ENCODE measurements at places on chromosomes 1 and 21.

GRCh38 chr21:37547615-37548200 is 181.1 kb downstream of the DYRK1A start:
- DNase-seq, result no peak

- DNase-seq, result no peak
Measured at GRCh38 chr1:23578311-23578996, 19.2 kb upstream of the ID3 start.

DNA sequence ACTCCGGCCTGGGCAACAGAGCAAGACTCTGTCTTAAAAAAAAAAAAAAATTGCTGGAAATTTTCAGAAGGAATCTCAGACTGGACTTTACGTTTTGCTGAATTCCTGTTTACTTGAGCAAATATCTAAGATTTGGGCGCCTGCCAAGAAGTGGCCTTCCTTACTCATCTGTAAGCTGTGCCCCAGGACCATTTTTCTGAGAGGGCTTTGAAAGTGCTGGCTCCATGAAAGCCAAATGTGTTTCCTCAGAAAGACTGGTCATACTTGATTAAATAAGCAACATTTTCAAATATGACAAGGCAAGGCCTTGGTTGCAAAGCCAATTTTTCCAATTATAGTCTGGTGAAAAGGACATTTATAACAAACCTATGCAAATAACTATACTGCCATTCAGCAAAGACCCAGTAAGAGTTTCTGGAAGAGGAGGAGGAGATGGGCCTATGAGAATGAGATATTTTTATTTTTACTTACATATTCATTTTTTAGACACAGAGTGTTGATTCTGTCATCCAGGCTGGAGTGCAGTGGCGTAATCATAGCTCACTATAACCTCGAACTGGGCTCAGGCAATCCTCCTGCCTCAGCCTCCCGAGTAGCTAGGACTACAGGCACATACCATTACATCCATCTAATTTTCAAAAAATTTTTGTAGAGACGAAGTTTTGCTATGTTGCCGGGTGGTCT is 56.3 kb upstream of the HTR1D start:
- no peak for DNase-seq

- DNase-seq, result no peak
Measured at GRCh38 chr21:37385179-37385765, 18.7 kb downstream of the DYRK1A start.

- DNase-seq, result no peak
Measured at GRCh38 chr1:101268893-101269292, 32.1 kb downstream of the S1PR1 start.

DNA sequence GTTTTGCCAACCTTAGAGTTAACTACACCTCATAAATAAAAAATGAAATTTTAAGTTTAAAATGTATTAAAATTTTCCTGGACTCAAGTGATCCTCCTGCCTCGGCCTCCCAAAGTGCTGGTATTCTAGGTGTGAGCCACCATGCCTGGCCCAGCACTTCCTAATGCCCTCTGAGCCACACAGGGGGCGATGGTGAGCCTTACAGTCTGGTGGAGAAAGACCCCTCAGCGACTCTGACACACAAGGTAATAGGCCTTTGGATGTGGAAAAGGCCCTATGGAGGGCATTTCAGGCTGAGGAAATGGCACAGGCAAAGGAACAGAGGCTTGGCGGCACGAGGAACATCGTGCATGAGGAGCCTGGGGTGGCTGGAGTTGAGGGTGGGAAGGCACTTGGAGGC is 6.7 kb downstream of the CITED4 start:
- no peak for DNase-seq

DNA sequence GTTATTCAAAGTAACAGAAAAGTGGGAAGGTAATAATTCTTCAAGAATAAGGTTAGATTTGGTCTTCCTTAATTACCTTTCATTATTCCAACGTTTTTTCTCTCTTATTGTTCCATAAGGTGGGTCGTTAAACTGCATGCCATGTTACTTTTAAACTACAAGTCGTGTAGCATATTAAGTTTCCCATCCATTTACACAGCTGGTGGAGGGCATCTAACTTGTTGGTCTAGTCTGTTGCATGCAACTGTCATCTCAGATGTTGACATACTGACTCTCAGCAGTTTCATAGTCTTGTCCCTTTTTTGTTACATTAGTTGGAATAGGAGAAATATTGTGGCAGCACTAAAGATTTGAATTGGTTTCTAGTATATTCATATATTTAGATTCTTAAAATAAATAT is 54.6 kb upstream of the BMP8A start:
- DNase-seq, result no peak

GRCh38 chr1:9340864-9341263 is 48.2 kb downstream of the SPSB1 start:
- DNase-seq, result no peak

- DNase-seq, result peak; percentile 44
Measured at GRCh38 chr1:110134050-110134595, 16.2 kb upstream of the SLC6A17 start.

- no peak for DNase-seq
Measured at GRCh38 chr1:54928327-54928726, 41.3 kb upstream of the DHCR24 start.

GRCh38 chr1:234918181-234918841 is 210.3 kb downstream of the TOMM20 start:
- no peak for DNase-seq

GRCh38 chr1:171917331-171917730 is 76.0 kb downstream of the DNM3 start:
- DNase-seq, result no peak

- peak; percentile 51 for DNase-seq
Measured at GRCh38 chr21:42463861-42464515, 32.0 kb downstream of the RSPH1 start.

DNA sequence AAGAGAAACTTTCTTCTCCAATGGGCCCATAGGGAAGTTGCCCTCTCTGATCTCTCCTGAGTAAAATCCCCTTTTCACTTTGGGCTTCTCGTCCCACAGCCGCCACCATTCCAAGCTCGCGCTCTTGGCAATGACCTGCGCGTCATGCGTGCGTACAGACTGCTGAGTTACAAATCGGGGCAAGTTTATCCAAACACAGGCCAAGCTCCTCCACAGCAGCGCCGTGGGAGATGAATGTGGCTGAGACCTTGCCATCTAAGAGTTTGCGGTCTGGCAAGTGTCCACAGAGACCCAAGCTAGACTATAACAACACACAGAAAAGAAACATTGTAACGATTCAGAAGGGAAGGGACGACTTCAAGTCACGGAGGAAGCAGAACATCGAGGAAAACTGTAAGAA is 116.3 kb upstream of the SOD1 start:
- no peak for DNase-seq

- DNase-seq, result no peak
Measured at GRCh38 chr1:112706505-112707220, at the start of gene RHOC. RHOC (minus strand) TSS chr1:112707127; CDS start chr1:112703799, 3,328 bp downstream.

GRCh38 chr1:11977625-11978024 is 2.6 kb upstream of the MFN2 start:
- no peak for DNase-seq

DNA sequence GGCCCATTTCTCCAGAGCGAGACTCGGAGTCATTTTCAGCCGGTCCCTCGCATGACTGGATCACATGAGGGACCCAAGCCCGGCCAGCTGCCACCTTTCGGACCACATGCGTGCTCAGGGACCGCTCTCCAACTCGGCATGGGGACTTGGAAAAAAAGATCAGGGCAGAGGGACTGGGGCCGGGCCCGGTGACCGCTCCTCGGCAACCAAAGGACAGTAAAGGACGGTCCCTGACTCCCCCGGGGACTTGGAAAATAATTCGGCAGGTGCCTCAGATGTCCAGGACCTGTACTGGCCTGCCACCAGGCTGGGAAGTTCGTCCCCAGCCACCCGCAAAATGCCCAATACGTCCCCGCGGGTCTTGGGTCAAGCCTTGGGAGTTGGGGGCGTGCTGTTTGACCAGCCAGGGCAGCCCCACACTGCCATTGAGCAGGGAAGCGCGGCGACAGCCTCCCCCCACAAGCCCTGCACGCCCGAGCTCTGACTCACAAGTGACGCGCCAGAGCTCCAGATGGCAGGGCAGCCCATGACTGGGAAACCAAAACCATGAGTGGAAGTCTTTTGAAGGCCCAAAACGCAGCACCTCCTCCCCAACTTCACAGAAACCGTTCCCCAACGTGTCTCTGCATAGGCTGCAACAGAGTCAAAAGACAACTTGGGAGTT is 134.5 kb downstream of the LIPI start:
- DNase-seq, result no peak

- DNase-seq, result no peak
Measured at GRCh38 chr21:46356494-46357334, 32.8 kb downstream of the PCNT start.

GRCh38 chr1:218351391-218352074 is 6.4 kb downstream of the TGFB2 start:
- DNase-seq, result no peak

DNA sequence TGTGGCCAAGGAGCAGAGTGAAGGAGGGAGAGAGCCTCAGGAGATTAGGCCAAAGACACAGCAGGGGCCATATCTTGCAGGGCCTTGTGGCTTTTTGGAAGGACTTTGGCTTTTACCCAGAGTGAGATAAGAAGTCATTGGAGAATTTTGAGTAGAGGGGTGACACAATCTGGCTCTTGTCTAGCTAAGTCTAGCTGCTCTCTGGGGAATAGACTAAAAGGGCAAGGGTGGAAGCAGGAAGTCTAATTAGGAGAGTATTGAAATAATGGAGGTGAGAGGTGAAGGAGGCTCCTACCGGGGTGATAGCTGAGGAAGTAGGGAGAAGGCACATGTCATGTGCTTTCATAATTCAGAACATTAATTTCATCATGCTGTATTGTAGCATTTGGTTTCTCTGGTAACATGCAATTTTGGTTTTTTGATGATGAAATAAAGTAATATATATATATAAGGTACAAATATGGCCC is 34.3 kb upstream of the KCNA3 start:
- no peak for DNase-seq

GRCh38 chr1:56758794-56759193 is 60.4 kb downstream of the FYB2 start:
- no peak for DNase-seq

GRCh38 chr1:152932170-152932811 is 14.7 kb upstream of the SPRR5 start:
- DNase-seq, result no peak

DNA sequence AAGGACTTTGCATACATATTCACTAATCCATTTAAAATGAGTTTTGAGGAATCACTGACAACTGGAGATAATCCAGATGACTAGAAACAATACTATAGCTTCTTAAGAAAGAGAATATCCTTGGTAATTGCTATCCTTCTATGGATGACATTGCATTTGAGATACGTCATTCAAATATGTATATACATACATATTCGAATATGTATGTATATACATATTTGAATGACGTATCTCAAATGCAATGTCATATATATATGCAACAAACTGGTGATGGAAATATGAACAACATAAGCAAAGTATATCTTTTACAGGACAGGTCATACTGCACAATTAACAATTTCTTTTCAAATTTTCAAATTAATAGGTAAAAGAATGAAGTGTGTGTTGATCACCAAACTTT is 41.7 kb downstream of the EXTL2 start:
- no peak for DNase-seq

DNA sequence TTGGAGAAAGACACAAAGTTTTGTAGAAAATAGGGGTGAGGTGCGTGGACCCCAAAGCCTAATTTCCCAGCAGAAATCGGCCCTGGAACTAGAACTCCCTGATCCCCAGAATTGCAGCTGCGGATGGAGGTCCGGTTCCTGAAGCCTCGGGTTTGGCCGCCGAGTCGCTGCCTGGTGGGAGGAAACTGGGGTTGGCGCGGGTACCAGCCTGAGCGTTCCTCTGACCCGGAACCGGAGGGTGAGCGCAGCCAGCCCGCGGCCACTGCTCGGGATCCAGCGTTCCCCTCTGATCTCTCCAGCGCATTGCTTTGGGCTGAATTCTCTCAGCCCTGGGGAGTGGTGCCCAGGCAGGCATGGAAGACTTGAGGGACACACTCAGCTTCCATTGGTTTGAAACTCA is 1.6 kb downstream of the ST6GALNAC5 start:
- no peak for DNase-seq

DNA sequence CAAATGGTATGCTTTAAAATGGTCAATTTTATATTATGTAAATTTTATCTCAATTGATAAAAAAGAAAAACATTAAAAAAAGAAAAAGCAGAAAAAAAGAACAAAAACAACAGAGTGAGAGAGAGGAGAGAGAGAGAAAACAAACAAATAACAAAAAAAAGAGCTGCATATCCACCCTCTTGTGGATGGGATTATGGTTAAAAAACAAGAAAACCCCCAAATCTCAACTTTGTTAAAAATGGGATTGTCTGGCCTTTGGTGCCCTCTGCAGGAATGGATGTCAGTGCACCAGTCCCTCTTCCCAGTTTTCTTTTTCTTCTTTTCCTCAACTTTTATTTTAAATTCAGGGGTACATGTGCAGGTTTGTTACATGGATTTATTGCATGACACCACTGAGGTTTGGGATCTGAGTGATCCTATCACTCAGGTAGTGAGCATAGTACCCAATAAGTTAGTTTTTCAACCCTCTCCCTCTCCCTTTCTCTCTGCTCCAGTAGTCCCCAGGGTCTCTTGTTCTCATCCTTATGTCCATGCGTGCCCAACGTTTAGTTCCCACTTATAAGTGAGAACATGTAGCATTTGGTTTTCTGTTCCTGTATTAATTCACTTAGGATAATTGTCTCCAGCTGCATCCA is 28.1 kb downstream of the RNF187 start:
- no peak for DNase-seq

- DNase-seq, result no peak
Measured at GRCh38 chr21:45975020-45975666, 6.4 kb upstream of the COL6A1 start.

- DNase-seq, result no peak
Measured at GRCh38 chr1:85047472-85048295, 616 bp downstream of the MCOLN3 start.

DNA sequence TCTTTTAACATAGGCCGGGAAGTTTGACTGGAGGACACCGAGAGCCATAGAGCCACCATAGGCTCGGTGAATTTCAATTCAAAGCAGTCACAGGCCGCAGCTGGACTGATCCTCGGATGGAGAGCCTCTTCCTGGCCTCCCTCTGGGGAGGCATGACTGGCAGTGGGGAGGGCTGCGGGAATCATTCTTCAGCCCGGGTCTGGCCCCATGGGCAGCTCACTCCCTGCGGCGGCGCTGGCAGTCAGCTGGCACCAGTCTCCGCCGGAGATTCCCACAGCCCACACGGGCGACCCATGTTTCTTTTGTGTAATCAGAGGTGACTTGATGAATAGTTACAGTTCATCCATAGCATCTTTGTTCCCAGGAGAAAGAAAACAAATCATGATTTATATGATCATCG is 10.6 kb downstream of the ESPN start:
- DNase-seq, result no peak

DNA sequence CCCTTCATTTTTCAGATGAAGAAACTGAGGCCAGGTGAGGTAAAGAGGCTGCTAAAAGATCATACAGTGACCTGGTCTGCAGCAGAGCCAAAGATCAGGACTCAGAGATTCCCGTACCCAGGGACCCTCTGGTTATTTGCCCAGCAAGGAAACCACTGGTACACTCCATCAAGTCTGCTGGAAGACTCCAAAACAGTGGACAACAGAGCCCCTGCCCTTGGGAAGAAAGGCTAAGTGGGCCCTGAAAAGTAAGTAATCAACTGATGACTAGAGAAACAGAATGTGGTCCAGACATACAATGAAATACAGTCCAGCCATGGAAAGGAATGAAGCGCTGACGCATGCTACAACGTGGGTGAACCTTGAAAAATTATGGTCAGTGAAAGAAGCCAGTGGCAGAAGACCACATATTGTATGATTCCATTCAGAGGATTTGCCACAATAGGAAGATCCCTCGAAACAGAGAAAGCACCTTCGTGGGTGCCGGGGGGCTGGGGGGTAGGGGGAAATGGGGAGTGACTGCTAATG is 106.4 kb downstream of the ETS2 start:
- DNase-seq, result no peak

GRCh38 chr1:3776231-3776961 is 3.8 kb downstream of the SMIM1 start:
- no peak for DNase-seq

All from NCI-H1436 treated with DMSO at 0.1 percent for 48 hours (cell line).